NCI-H510A treated with DMSO at 0.1 percent for 48 hours (cell line): ENCODE measurements at places on chromosomes 4 and X.

GRCh38 chr4:100009490-100009889 is 59.4 kb upstream of the H2AZ1 start:
- no peak for DNase-seq

GRCh38 chrX:19672222-19672812 is 157.0 kb upstream of the MAP3K15 start:
- no peak for DNase-seq

GRCh38 chr4:27714073-27714472 is 853.4 kb downstream of the STIM2 start:
- DNase-seq, result peak; percentile 45

- no peak for DNase-seq
Measured at GRCh38 chr4:172410363-172410762, 597.2 kb downstream of the GALNTL6 start.

- no peak for DNase-seq
Measured at GRCh38 chr4:52788806-52789205, 37.6 kb upstream of the ERVMER34-1 start.

GRCh38 chrX:19557822-19558221 is 42.5 kb upstream of the MAP3K15 start:
- no peak for DNase-seq

DNA sequence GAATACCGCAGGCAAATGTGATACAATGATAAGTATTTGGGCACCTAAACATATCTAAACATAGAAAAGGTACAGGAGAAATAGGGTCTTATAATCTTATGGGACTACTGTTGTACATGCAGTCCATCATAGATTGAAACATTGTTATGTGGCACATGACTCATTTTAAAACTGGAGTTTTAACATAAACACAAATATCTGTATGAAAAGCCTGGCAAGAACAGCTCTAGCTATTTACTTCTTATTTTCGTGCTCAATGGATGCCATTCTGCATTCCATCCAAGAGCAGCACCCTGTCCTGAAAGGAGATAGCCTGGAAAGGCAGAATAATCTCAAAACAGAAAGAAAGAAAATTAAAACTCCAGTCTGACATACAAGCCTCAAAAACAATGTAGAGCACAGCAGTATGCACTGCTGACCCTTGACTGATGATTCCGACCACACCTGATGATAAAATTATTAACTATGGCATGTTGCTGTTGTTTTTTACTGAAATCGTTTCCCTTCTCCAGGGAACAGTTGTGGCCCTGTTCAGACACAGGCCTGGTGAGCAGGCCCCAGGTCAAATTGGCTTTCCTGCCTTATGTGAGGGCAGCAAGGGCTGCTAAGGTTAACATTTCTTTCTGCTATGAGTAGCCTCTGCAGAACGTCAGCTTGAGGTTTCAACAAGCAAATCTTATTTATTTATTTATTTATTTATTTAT is 152.7 kb downstream of the APBB2 start:
- DNase-seq, result no peak

GRCh38 chr4:59881632-59882031 is 1318.5 kb upstream of the ADGRL3 start:
- DNase-seq, result no peak
